Stimulated activated CD4-positive, alpha-beta T cell treated with anti-CD3 and anti-CD28 coated beads, Interleukin-1b, Interleukin-23, amount 100 ng/mL, for 4 hours (primary cell): ENCODE measurements at places on chromosomes 16 and 17.

DNA sequence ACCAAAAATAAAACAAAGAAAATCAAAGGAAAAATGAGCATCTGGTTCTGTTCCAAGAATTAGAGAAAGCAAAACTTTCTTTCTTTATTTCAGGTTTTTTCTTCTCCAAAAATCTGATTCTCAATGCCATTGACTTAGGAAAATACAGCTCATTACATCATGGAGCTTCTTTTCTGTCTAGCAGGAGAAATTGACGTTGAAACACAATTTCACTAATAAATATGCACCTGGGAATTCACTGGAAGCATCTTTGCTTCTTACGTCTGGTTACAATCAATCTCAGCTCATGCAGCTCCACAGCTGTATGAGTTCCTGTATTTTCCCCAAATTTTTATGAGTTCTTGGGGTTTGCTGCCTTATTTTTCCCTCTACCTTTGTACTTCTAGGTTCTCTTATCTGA is 1568.6 kb upstream of the GOT2 start:
- DNase-seq = no peak

DNA sequence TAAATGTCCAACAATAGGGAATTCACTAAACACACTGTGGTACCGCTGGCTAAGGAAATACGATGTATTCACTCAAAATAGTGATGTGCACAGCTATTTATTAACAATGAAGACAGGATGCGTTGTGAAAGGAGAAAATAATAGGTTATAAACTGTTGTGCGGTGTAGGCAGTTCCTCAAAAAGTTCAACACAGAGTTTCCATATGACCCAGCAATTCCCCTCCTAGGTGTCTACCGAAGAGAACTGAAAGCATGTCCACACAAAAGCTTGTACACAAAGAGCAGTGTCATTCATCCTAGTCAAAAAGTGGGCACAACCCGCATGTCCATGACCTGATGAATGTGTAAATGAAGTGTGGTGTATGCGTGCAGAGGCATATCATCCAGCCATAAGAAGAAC is 1.2 kb upstream of the CES1 start:
- DNase-seq = no peak

DNA sequence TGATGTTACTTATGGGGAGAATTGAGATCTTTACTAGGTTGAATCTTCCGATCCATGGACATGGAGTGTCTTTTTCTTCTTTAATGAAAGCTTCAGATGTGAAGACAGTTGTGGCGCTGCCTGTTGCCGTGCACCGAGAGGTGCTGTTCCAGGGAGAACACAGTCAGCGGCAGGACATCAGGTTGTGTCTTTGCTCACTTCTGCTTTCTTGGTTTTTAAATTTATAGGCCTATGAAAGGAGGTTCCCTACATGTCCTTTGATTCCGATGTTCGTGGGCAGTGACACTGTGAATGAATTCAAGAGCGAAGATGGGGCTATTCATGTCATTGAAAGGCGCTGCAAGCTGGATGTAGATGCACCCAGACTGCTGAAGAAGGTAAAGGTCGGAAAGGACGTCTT is 49.8 kb downstream of the SEC14L1 start:
- DNase-seq = no peak

DNA sequence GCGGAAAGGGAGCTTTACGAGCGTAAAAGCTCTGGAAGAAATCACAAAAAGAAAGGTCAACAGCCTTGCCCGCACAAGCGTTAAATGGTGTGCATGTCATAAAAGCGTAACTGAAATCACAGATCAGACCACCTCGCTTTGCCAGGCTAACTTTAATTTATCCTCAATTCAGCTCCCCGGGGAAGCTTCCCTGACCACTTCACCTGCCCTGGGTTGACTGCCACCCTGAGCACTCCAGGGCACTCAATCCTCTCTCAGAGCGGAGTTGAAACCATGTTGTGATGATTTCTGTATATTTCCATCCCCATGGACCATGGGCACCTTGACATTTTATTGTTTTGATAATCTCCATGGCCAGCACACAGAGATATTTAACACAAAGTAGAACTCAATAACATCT is 16.1 kb upstream of the NAGS start:
- DNase-seq = no peak

- DNase-seq = no peak
These were observed 5.3 kb upstream of the TAOK1 start for GRCh38 chr17:29384901-29385300.
